ENCODE measurements at places on chromosomes 2 and 18.

GRCh38 chr18:73961804-73962203 is 185.8 kb downstream of the FBXO15 start:
- no peak for DNase-seq

- DNase-seq, result no peak
These were observed 997 bp downstream of the BOK start for GRCh38 chr2:241559323-241560161.

GRCh38 chr18:25876330-25876948 is 214.0 kb downstream of the SS18 start:
- DNase-seq, result peak; percentile 24

- no peak for DNase-seq
These were observed 654.2 kb upstream of the PKDCC start for GRCh38 chr2:41393621-41394020.

DNA sequence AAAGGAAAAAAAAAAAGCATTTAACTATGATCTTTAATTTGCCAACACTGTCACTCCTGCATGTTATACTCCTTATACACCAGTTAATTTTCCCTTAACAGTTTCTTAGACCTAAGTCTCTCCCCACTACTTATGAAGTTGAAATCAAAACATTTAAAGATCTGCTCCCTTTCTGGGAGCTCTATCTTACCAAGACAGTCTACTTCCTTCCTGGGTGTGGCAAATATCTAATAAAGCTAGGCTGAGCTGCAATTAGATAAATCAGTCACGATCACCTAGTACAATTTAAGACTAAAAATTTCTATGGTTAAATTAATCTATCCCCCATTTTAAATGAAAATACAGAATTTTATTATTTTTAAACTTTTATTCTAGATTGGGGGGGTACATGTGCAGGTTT is 33.4 kb downstream of the PUM2 start:
- DNase-seq, result no peak

GRCh38 chr2:144201868-144202468 is 318.0 kb downstream of the ZEB2 start:
- DNase-seq, result no peak

- peak; percentile 26 for DNase-seq
These were observed 171.2 kb downstream of the CMPK2 start for GRCh38 chr2:6694555-6694954.

DNA sequence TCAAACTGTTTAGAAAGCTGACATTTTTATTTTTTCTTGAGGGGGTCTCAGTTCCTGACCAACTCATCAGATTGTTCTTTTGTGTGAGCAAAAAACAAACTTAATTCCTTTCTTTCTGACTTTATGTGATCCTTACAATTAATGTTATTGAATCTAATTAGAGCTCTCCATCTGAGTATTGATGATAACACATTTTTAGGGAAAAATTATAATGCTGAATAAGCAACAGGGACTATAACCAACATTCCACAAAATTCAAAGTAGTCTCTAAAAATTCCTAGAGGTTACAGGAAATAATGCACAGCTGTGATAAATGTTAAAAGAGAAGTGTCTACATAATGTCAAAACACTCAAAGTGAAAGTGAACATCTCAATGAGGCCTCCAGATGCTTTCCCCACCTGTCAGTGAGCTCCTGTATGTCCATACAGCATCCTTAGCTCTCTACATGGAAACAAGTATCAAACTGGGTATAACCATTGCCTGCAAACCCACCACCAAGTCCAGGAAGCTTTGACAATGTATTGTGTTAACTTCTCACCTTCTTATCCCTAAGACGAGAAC is 786.0 kb upstream of the SLC39A10 start:
- DNase-seq, result no peak

- DNase-seq, result no peak
These were observed 211.8 kb downstream of the LTBP1 start for GRCh38 chr2:33158482-33159003.

GRCh38 chr2:234841321-234842015 is 110.3 kb upstream of the SH3BP4 start:
- no peak for DNase-seq

All from femur (tissue), 1 donor.